T-cell (primary cell): ENCODE measurements at places on chromosomes 4 and X. TPM values are rescaled to one million over a fixed set of nuclear protein-coding genes. Genes with fewer than 3 reads are reported as not detected.

Gene GPR50
- total RNA-seq = not detected

Gene GABRG1
- not detected for total RNA-seq

Gene EDA
- 5.0 TPM for total RNA-seq

Gene NOX1
- total RNA-seq = not detected

Gene COMMD8
- 11.7 TPM for total RNA-seq

Gene TBC1D19
- 9.4 TPM for total RNA-seq

Gene SPANXN4
- not detected for total RNA-seq

Gene GAGE10
- total RNA-seq = not detected

Gene ARHGAP36
- not detected for total RNA-seq

Gene RNF212
- 3.0 TPM for total RNA-seq

Gene NDP
- total RNA-seq = not detected

Gene DUX4
- not detected for total RNA-seq

Gene ARR3
- total RNA-seq = not detected

Gene NXF2
- total RNA-seq = not detected

Gene CORIN
- total RNA-seq = 0.46 TPM

Gene MAP3K15
- not detected for total RNA-seq

Gene MAGEB10
- not detected for total RNA-seq

Gene TREX2
- 6.1 TPM for total RNA-seq

Gene GRIPAP1
- total RNA-seq = 85.2 TPM

Gene TMPRSS11F
- not detected for total RNA-seq

Gene F8A2
- total RNA-seq = not detected

Gene CLTRN
- 0.44 TPM for total RNA-seq

Gene MAGEB17
- not detected for total RNA-seq

Gene PDGFC
- 1.5 TPM for total RNA-seq

Gene VCX3B
- total RNA-seq = not detected

Gene PFKFB1
- total RNA-seq = 0.18 TPM

Gene OTUD6A
- total RNA-seq = not detected

Gene TGIF2LX
- not detected for total RNA-seq

Gene RBM46
- total RNA-seq = not detected

Gene NRK
- 0.13 TPM for total RNA-seq

Gene BBS7
- 6.2 TPM for total RNA-seq

Gene USP26
- not detected for total RNA-seq

Gene ATP1B4
- total RNA-seq = not detected

Gene CUL4B
- total RNA-seq = 43.1 TPM

Gene MAOA
- total RNA-seq = 0.55 TPM

Gene VSIG4
- total RNA-seq = 0.18 TPM

Gene SH3TC1
- total RNA-seq = 24.6 TPM

Gene SSX3
- not detected for total RNA-seq

Gene FAM149A
- 1.1 TPM for total RNA-seq

Gene NPNT
- not detected for total RNA-seq

Gene PCYT1B
- total RNA-seq = not detected

Gene SLC34A2
- total RNA-seq = 1.0 TPM

Gene APLN
- not detected for total RNA-seq

Gene VCX2
- total RNA-seq = not detected

Gene CXorf51A
- total RNA-seq = not detected

Gene TRPC5OS
- 0.30 TPM for total RNA-seq

Gene NPY2R
- total RNA-seq = not detected

Gene BMX
- not detected for total RNA-seq

Gene PCDH11X
- not detected for total RNA-seq

Gene ADGRG2
- total RNA-seq = not detected

Gene AIFM1
- total RNA-seq = 11.2 TPM

Gene UGT2B17
- total RNA-seq = not detected

Gene PDS5A
- total RNA-seq = 112 TPM

Gene TEX13B
- not detected for total RNA-seq

Gene SOWAHB
- not detected for total RNA-seq

Gene RIBC1
- total RNA-seq = 2.1 TPM

Gene GAGE13
- not detected for total RNA-seq
